ENCODE measurements at places on chromosomes 3 and 15. TPM values are rescaled to one million over a fixed set of nuclear protein-coding genes. Genes with fewer than 3 reads are reported as not detected.

The CAMKV gene
- total RNA-seq, result 0.69 TPM

DNA sequence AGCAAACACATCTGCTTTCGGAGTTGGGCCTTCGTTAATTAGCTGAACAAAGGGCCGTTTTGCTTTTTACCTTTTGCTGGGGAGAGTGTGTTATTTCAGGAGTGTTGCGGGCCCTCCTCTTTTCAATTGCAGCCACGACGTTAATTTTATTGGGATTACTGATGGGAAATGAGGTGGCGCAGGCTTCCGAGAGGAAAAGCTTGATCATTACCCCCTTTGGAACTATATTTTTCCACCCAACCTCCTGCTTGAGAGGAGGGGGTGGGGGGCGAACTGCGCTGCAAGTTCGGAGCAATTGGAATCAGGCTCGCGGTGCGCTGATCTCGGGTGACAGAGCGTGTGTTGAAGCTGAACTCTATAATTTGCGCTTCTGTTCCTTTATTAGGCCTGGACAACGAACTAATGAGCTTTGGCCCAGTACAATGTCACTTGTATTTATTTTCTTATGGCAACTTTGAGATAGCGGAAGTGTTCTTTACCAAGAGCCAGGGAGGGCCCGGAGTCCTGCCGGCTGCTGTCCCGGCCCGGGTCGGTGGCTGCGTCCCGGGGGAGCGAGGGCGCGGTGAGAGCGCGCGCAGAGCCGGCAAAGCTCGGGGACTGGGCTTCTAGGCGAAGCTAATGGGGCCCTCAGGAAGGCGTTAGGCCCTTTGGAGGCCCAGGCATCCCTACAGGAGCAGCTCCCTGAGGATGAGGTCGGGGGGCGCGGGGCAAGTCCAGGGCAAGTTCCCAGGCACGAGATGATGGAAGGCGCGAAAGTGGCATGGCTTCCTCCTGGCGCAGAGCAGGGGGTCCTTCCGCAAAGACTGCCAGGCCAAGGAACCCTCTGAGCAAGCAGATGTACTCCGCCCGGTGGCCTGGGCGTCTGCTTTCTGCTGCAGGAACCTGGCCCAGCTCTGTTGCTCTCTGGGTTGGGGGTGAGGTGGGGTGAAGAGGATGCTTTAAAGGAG lies 12.9 kb downstream of the NR2F2 start:
- DNase-seq, result no peak

DNA sequence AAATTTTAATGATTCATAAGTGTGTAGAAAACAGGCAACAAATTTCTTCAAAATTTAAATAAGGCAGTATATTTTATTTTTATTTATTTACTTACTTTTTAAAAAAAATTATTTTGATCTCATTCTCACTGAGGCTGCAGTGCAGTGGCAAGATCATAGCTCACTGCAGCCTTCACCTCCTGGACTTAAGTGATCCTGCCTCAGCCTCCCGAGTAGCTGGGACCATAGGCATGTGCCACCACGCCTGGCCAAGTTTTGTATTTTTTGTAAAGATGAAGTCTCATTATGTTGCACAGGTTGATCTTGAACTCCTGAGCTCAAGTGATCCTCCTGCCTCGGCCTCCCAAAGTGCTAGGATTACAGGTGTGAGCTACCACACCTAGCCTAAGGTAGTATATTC lies 61.2 kb upstream of the XRN1 start:
- DNase-seq, result no peak

- no peak for DNase-seq
These were observed 91.5 kb upstream of the C3orf80 start for GRCh38 chr3:160133757-160134156.

DNA sequence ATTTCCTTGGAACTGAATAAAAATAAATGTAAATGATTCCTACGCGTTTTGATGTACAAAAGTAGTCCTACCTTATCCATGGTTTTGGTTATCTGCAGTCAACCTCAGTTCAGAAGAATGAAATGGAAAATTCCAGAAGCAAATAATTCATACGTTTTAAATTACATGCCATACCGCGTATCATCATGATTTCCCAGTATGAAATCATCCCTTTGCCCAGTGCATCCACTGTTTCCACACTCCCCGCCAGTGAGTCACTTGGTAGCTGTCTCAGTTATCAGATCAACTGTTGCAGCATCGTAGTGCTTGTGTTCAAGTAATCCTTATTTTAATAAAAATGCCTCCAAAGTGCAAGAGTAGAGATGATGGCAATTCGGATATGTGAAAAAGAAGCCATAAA lies 9.1 kb upstream of the MFSD1 start:
- DNase-seq, result no peak

The FES gene
- total RNA-seq, result 22.6 TPM
